ENCODE measurements at places on chromosomes 2 and 18.

GRCh38 chr2:68482296-68482820 is 15.0 kb downstream of the APLF start:
- DNase-seq: no peak

DNA sequence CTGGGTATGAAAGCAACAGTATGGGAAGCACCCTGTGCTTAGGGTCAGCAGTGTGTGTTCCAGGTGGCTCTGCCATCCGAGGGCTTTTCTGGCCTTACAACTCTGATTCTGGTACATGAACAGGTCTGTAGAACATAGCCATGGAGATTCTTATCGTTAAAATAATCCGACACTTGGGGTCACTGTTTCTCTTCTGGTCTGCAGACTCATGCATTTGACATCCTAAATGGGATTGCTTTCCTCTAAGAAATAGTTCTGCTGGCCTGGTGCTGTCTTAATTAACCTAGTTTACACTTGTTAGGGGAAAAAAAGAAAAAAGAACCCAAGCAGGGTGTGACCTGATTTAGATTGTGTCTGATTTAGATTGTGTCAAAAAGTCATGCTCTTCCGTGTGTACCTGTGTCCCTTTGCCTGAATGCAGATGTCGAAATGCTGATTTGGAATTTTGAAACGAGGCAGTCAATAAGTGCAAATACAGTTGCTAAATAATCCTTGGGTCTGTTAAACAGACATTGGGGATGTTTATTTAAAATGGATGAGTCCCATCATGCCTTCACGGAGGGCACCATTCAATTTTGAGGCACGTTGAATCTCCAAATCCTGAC is 59.6 kb downstream of the TRPM8 start:
- DNase-seq: no peak

- DNase-seq: no peak
These were observed 43.4 kb upstream of the MTCL1 start for GRCh38 chr18:8661754-8662559.

DNA sequence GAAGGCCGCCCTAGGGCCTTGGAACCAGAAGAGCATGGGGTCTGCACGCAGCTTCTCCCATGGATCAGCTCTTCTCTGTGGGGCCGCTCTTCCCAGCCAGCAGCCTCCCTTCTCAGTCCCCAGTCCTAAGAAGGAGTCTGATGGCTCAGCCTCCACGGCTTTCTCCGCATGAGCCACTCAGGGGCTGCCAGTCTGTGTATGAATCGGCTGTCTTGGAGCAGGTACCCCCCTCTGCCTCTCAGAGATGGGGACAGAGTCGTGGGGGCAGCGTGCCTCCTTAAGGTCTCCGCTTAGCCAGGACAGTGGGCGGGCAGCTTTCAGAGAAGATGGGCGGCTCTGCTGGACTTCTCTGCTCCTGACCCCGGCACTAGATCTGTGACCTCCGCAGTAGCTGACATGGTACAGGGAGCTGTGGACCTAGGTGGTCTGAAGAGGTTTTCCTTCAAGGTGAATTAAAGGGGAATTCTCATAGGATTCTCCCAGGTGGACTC is 21.6 kb downstream of the INPP5D start:
- peak; percentile 71 for DNase-seq

DNA sequence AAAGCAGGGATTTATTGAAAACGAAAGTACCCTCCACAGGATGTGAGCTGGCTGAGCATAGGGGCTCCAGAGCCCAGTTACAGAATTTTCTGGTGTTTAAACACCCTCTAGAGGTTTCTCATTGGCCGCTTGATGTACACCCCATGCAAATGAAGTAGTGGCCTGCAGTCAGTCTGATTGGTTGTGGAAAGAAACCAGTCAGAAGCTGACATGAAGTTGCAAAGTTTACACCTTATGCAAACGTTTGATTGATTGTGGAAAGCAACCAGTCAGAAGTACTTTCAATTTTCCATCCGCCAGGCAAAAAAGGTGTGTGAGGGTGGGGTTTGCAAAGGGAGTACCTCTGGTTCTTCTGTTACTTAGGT is 62.3 kb downstream of the VWA3B start:
- DNase-seq: no peak

- peak; percentile 57 for DNase-seq
These were observed 1.3 kb downstream of the CEP68 start for GRCh38 chr2:65057391-65058052.

GRCh38 chr2:28810384-28811285 is at the start of gene SPDYA:
TSS of gene SPDYA (plus strand) at chr2:28810834. CDS start at chr2:28816015, 5,181 bp downstream.
- peak; percentile 79 for DNase-seq

DNA sequence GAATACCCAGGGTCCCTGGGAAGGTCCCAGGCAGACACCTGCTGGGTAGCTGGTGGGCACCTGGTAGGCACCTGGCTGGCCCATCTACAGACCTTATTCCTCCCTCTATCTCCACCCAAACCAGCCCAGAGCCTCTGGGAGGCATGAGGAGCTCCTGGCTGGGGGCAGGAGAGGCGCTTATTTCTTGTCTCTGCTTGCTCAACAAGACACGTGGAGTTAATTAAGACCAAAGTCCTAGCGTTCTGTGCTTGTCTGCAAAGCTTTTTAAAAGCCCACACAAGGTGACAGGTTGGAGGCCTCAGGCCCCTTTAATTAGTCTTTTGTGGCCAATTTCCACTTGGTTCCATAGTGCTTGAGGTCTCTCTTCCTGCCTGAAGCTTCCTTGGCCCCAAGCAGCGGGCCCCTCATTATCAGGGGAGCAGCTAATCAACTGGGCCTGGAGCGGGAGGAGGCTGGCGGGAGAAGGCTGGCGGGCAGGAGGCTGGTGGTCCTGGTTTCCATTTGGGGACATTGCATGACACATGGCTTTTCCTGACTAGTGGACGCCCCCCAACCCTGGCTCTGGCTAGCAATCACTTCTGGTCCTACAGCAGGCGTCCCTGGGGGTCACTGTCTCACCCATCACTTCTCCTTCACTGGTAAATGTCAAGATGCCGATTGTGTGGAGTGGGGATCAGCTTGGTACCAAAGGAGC is 65.4 kb upstream of the HDAC4 start:
- DNase-seq: no peak

DNA sequence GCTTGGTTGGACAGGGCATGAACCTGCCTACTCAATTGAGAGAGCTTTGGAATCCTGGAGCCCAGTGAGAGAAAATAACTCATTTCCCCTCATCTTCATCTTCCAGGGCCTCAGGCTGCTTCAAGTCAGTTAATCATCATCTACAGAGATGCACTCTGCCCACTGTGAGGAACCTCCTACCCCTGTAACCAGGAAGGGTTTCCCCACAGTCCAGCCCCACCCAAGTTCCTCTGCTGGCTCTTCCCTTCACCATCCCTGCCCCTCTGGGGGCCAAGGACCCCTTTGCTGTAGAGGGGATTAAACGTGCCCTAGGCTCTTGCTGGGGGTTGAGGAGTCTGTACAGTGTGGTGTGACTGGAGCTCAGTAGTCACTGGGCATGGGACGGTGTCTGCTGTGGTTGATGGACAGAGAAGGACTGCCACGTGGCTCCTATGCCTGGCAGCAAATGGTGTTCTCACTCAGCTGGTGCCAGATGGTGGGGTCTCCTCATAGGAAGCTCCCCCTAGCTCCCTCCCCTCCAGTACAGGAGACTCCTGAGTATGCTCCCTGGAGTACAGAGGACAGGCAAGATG is 29.5 kb upstream of the LGALSL start:
- DNase-seq: no peak

GRCh38 chr2:77087987-77088414 is 434.2 kb downstream of the LRRTM4 start:
- no peak for DNase-seq

- DNase-seq: no peak
These were observed 267.6 kb downstream of the GBX2 start for GRCh38 chr2:235900631-235901030.

All from GM06990 (cell line).